CD4-positive, alpha-beta T cell treated with Interleukin-6 for 4 hours (primary cell): ENCODE measurements at places on chromosomes 13 and 19.

DNA sequence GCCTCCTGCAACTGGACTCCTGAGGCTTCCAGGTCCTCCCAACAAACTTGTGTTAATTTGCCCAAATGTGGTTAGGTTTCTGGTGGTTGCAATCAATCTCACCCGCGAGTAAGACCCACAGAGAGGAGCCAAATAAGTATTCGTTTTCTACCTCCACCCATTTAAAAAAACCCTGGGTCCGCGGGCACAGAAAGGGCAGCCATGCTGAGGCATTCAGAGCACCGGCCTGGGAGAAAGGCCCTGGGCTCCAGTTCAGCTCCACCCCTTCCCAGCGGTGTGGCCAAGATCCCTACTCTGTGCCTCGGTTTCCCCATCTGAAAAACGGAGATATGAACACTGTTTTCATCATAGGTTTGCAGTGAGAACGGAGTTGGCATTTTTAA, 56.9 kb downstream of the PEPD start:
- DNase-seq, result no peak

DNA sequence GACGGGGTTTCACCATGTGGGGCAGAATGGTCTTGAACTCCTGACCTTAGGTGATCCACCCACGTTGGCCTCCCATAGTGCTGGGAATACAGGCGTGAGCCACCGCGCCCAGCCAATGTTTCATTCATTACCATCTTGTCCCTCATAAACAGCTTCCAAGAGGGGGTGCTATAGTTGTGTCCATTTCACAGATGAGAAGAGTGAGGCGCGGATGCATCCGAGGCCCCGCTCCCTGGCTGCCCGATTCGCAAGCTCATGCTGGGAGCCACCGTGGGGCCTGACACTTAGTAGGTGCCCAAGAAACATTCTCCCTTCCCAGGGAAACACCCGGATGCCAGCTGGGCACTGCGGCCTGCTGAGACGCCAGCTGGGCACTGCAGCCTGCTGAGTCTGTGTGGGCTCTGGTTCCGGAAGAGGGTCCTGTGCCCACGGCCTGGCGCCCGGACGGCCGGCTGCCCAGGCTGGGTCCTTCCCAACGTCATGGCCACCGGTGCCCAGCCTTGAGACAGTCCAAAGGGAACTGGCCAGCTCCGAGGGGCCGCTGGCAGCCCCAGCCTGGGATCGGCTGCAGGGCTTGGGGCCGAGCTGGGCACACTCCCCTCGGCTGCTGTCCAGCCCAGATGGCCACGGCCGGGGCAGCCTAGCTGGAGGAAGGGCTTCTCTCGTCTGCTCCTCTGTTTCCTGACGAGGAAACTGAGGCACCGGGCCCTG, 54.7 kb downstream of the NFIC start:
- no peak for DNase-seq

DNA sequence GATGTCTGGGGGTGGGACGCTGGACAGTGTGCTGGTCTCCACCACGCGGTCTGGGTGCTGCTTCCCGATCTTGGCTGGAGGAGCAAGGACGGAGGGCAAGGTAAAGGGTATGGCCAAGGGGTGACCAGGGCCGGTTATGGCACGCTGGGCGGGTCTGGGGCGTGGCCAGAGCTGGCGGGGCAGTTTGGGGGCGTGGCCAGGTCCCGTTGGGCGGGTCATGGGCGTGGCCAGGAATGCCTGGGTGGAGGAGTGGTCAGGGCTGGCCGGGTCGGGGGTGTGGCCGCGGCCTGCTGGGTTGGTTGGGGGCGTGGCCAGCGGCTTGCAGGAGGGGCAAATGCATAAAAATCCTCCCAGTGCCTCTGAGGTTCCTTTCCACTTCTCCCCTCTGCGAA, 19.2 kb downstream of the GPX4 start:
- DNase-seq, result peak; percentile 33

DNA sequence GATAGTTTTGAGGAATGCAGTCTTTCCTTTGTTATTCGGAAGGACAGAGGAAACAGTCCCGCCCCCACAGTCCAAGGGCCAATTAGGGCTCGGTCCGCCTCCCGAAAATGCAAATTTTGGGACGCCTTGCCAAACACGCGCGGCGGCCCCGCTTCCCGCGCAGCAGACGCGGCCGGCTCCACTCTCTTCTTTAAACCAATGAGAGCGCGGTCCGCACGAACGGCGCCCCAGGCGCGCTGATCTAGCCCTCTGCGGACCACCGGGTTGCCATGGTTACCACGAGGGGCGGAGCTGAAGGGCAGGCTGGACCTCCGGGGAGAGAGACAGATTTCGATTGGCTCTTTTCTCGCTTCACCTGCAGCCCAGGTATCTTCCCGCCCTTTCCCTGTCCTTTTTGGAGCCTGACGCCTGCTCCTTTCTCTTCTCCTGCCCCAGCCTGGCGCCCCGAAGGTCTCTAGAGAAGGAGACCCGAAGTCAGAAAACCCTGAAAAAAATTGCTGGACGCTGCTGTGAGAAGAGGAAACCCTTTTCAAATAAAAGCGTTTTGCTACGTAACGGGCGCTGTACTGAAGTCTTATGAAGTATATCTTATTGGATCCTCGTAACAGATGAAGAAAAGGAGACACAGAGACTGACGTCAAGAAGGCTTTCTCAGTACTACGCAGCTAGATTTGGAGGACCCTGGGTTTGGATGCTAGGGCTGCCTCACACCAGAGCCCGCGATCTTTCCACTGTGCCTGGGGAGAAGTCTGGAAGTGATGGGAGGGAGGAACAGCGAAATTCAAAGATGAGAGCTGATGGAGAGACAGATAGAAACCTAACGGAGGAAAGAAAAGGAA, 2.0 kb downstream of the PTH2 start:
- DNase-seq, result peak; percentile 55

DNA sequence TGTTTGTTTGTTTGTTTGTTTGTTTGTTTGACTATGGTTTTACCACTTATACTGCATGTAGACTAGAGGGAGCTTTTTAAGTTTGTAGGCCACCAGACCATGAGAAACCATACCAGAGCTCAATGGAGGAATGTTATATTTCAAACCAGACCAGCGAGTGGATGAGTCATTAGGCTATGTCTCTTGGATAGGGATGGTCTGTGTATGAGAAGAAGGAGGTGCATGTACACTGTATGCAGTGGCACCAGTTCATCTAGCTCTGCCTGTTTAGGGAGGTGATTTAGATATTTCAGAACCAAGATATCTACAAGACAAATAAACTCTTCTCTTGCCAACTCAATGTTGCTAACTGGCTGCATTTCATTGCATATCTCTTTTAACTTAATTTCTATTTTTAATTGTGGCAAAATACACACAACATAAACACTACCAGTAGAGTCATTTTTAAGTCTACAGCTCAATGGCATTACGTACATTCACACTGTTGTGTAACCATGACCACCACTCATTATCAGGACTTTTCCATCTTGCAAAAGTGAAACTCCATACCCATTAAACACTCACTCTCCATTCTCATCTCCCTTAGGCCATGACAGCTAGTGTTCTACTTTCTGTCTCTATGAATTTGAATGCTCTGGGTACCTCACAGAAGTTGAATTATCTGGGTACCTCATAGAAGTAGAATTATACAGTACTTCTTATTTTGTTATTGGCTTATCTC, 29.2 kb downstream of the SYDE1 start:
- no peak for DNase-seq

DNA sequence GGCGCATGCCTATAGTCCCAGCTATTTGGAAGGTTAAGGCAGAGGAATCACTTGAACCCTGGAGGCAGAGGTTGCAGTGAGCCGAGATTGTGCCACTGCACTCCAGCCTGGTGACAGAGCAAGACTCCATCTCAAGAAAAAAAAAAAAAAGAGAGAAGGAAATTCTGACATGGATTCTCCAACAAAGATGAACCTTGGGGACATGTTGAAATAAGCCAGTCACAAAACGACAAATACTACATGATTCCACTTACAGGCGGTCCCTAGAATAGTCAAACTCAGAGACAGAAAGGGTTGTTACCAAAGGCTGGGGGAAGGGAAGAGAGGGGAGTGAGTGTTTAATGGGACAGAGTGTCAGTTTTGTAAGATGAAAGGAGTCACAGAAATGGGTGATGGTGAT, 66.4 kb downstream of the F2RL3 start:
- DNase-seq, result no peak

- DNase-seq, result no peak
These were observed 122.7 kb upstream of the FRY start for GRCh38 chr13:31908696-31909411.

DNA sequence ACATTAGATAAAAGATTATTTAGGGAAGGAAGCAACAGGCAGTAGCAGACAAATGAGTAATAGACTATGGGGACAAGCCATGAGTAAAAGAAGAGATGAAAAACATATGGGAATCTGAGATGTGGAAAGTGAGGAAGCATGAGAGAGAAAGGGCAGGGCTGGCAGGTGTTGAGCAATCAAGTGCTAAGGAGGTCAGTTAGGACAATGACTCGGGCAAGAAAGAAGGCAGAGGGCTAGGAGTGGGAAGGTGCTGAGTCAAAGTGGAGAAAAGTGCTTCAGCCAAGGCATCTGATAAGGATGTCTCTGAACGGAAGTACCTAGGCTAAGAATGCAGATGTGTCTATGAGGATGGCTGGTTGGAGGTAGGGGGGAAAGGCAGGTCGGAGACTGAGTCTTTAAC, 291.9 kb upstream of the HTR2A start:
- DNase-seq, result no peak
